ENCODE measurements at places on chromosomes 16 and 17. TPM values are rescaled to one million over a fixed set of nuclear protein-coding genes. Genes with fewer than 3 reads are reported as not detected.

Gene KRTAP3-2
- total RNA-seq: not detected

Gene NAGS
- 16.6 TPM for total RNA-seq

Gene KRTAP9-8
- not detected for total RNA-seq

Gene DYNLRB2
- not detected for total RNA-seq

Gene CBLN1
- total RNA-seq: not detected

Gene RCVRN
- total RNA-seq: not detected
